ENCODE measurements at places on chromosomes 12 and 14. TPM values are rescaled to one million over a fixed set of nuclear protein-coding genes. Genes with fewer than 3 reads are reported as not detected.

DNA sequence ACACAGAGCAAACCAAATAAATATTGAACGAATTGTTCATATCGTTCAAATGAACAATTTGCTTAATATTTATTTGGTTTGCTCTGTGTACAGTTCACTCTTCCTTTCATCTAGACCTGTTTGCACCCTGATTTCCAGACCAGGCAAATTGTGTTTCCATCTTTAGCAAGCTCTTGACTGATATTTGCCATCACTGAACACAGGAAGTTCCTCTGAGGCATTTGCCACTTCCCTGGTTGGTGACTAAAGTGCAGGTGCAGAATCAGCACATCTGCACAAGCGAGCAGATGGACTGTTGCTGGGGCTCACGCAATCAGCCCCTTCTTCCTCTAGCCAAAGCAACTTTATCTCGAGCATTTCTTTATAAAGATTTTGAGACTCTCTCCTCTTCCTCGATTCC lies 112.9 kb downstream of the DAAM1 start:
- DNase-seq, result no peak
- no peak overlapping the region for H3K4me3 ChIP-seq
- H3K27me3 ChIP-seq, result no peaks in the 10 kb centered on the region
- H3K4me1 ChIP-seq, result peaks cover 47% of the 10 kb centered on the region

DNA sequence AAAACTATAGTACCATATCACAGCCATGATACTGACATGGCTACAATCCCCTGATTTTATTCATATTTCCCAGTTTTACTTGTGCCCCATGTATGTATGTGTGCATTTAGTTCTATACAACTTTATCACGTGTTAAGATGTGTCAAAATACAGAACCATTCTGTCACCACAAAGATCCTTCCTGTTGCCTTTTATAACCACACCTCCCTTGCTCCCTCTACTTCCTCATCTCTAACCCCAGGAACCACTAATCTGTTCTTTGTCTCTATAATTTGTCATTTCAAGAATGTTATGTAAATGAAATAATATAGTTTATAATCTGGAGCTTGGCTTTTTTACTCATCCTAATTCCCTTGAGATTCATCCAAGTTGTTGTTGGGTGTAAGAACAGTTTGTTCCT lies 358.4 kb downstream of the DPF3 start:
- no peaks in the 10 kb centered on the region for H3K27me3 ChIP-seq
- DNase-seq, result no peak
- no peak overlapping the region for H3K4me3 ChIP-seq

DNA sequence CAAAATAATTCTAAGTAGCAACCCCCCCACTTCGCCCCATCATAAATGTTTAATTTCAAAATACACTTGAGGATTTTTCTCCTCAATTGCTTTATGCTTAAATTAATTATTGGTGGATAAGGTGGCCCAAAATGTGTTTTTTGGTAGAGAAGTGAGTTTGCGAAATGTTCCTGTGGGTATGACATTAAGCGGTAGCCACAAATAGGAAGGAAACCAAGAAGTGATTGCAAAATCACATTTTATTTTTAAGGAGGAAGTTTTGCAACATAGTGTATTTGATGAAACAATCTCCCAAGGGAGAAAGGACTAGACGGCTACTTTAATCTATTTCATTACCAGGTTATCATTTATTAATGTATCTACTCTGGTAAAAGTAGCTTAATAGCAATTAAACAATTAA lies 25.5 kb downstream of the SLC25A3 start:
- no peak overlapping the region for H3K27ac ChIP-seq
- H3K36me3 ChIP-seq, result no peaks in the 10 kb centered on the region
- H3K4me3 ChIP-seq, result no peak overlapping the region
- H3K4me1 ChIP-seq, result no peaks in the 10 kb centered on the region
- DNase-seq, result no peak

RNASE7 gene
- not detected for total RNA-seq

All from heart right ventricle (tissue), 16 donors.